ENCODE measurements at places on chromosomes 16 and 17. TPM values are rescaled to one million over a fixed set of nuclear protein-coding genes. Genes with fewer than 3 reads are reported as not detected.
A peak's percentile ranks its signal among the peaks of the same experiment; 100 is the strongest.

GRCh38 chr17:79136596-79136995 lies 62.0 kb downstream of the ENGASE start:
- DNase-seq: no peak

GRCh38 chr17:74325743-74326379 lies at the start of gene KIF19:
Gene KIF19, plus strand, starts transcription at chr17:74326226. Its CDS starts 124 bp downstream, at chr17:74326350.
- peak; percentile 70 for DNase-seq

- peak; percentile 32 for DNase-seq
Measured at GRCh38 chr17:8954339-8954738, 11.2 kb downstream of the PIK3R5 start.

DNA sequence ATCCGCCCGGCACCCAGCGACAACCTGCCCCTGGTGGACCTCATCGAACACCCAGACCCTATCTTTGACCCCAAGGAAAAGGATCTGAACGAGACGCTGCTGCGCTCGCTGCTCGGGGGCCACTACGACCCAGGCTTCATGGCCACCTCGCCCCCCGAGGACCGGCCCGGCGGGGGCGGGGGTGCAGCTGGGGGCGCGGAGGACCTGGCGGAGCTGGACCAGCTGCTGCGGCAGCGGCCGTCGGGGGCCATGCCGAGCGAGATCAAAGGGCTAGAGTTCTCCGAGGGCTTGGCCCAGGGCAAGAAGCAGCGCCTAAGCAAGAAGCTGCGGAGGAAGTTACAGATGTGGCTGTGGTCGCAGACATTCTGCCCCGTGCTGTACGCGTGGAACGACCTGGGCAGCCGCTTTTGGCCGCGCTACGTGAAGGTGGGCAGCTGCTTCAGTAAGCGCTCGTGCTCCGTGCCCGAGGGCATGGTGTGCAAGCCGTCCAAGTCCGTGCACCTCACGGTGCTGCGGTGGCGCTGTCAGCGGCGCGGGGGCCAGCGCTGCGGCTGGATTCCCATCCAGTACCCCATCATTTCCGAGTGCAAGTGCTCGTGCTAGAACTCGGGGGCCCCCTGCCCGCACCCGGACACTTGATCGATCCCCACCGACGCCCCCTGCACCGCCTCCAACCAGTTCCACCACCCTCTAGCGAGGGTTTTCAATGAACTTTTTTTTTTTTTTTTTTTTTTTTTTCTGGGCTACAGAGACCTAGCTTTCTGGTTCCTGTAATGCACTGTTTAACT lies 1.0 kb downstream of the NOG start:
- DNase-seq: peak; percentile 49

- DNase-seq: no peak
Measured at GRCh38 chr17:39787041-39787440, 49.3 kb downstream of the GRB7 start.

DNA sequence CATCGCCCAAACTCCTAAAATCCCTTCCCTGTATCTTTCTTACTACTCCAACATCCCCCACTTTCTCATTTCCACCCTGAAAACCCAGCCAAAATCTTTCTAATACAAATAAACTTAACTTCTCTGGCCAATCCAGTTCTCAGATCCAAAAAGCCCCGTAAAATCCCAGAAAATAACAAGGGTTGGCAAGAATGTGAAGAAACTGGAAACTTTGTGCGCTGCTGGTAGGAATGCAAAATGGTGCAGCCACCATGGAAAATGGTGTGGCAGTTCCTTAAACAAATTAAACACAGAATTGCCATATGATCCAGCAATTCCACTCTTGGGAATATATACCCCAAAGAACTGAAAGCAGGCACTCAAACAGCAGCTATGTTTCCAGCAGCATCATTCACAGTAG lies 24.1 kb downstream of the LRRC75A start:
- DNase-seq: no peak

GRCh38 chr17:10598621-10599020 lies 49.2 kb upstream of the MYH2 start:
- DNase-seq: no peak

DNA sequence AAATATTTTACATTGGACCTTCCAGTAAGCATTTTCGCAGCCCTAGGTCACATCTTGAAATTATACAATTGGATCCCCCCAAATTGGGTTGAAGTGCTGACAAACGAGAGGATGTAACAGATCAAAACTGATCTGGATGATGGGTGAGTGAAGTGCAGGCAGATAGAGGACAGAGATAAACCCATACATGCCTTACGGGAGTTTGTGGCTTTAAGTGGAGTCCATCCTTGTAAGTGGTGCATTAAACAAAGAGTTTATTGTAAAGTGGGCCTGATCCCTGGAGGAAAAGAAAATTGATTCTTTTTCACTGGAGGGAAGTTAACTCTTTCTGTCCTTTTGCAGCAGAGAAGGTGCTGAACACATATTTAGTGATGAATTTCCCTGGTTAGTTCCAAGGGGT lies 39.0 kb upstream of the KCNJ2 start:
- no peak for DNase-seq

DNA sequence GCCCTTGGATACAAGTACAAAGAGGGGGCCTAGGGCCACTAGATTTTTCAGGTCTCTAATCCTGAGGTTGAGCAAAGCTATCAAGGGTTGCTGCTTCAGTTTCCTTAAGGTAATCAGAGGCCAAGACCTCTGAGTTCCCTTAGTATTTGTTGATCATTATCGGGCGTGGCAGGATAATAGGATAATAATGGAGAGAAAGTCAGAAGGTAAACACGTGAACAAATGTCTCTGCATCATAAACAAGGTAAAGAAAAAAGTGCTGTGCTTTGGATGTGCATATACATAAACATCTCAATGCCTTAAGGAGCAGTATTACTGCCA lies 41.5 kb upstream of the YPEL2 start:
- DNase-seq: no peak

GRCh38 chr17:44066204-44066930 lies at the start of gene LSM12:
Gene LSM12, minus strand, starts transcription at chr17:44066671. Its CDS starts 84 bp downstream, at chr17:44066587.
- peak; percentile 93 for DNase-seq

- no peak for DNase-seq
Measured at GRCh38 chr17:34383216-34383615, 20.2 kb upstream of the CCL1 start.

MPV17L gene
- 5.4 TPM for total RNA-seq
